ENCODE measurements at places on chromosomes 3 and 15.

- DNase-seq, result no peak
Observed at GRCh38 chr3:190701096-190701532, 161.4 kb downstream of the GMNC start.

- DNase-seq, result no peak
Observed at GRCh38 chr3:143571548-143571947, 276.7 kb downstream of the SLC9A9 start.

DNA sequence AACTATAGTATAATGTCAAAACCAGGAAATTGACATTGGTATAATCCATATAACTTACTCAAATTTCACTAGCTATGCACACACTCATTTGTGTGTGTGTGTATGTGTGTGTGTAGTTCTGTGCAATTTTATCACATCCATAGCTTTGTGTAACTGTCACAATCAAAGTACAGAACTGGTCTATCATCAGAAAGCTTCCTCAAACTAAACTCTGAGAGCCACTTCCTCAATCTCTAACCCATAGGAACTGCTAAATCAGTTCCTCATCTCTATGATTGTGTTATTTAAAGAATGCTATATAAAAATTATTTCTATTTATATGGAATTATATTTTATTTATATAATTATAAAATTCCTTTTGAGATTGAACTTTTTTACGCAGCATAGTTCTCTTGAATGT is 18.1 kb downstream of the LNP1 start:
- no peak for DNase-seq

- DNase-seq, result no peak
Observed at GRCh38 chr15:35090104-35090807, 5.2 kb upstream of the NANOGP8 start.

DNA sequence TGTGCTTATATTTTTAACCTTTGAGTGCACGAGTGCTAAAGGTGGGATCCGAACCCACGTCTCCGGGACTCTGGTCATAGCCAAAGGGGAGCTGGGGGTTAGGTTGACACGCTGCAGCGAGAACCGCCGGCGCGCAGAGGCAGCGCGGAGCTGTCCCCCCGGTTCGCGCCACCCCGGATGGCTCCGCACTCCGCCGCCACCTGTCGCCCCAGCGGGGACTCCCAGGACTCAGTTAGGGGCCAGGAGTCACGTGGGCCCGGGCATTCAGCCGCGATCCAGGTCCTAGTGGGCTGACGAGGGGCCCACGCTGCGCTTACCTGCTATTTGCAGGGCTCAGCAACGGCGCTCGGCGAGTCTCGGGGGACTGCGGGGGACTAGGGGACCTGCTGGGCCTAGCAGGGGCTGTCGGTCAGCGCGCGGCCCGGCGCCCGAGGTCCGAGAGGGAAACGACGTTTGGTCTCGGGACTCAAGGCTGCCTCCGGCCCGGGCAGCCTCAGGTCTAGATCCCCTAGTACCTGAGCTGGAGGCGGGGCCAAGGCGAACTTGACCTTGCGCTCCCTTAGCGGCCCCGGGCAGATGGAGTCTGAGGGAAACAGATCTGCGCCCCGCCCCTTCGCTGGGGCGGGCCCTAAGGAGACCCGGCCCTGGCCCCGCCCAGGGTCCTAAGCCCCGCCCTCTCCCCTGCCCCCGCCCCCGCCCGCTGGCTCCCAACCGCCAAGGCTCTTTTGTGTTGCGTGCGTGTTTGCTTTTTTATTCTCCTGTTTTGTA is at the start of gene NMNAT3:
TSS of gene NMNAT3 (minus strand) at position 585 of the 768 bp plus-strand sequence. CDS start 50,248 bp downstream, outside the sequence.
- DNase-seq, result peak; percentile 66

DNA sequence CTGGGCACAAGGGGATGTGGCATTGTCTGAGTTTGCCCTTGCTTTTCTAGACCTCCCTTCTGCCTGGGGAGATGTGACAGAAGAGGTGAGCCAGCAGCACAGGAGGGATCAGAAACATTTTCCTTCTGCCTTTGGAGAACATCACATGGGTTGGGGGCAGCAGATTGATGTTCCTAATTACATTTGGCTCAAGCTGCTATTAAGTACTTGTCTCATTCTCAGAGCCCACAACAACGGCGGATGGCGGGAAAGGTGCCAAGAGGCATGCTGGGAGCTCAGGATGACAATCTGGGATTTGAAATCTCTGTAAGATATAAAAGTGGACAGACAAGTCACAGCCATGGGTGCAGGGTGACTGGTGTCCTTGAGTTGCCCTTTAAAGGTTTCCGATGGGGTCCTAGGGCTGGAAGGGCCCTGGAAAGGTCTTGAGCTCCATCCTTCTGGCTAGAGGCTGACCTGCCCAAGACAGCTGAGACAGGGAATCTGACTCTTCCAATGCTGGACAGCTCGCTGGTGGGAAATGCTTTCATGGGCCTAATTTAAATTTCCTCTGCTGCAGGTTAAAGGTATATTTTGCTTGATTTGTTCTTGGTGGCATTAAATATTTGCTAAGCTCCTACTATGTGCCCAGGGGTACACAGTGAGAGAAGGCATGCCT is 2.4 kb upstream of the CORO2B start:
- DNase-seq, result no peak

- no peak for DNase-seq
Observed at GRCh38 chr3:178419071-178419470, 117.2 kb upstream of the KCNMB2 start.

DNA sequence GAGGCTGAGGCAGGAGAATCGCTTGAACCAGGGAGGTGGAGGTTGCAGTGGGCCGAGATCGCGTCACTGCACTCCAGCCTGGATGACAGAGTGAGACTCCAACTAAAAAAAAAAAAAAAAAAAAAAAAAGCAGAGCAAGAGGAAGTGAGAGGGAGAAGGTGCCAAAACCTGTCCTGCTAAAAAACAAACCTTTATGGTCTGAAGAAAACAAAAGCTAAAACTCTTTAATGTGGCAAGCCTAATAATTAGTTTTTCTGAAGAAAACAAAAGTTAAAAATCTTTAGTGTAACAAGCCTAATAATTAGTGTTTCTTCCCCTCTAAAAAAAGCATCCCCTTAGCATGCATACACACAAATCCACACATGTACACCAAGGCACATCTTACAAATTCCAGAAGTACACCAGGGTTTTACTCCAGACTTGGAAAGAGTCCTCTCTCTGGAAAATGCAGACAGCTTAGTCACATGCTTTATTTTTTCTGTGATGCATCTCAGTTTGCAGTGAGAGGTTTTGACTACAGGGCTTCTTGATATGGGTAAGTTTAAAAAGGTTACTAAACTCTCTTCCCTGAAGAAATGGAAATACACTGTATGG is 65.9 kb downstream of the HACD2 start:
- no peak for DNase-seq

DNA sequence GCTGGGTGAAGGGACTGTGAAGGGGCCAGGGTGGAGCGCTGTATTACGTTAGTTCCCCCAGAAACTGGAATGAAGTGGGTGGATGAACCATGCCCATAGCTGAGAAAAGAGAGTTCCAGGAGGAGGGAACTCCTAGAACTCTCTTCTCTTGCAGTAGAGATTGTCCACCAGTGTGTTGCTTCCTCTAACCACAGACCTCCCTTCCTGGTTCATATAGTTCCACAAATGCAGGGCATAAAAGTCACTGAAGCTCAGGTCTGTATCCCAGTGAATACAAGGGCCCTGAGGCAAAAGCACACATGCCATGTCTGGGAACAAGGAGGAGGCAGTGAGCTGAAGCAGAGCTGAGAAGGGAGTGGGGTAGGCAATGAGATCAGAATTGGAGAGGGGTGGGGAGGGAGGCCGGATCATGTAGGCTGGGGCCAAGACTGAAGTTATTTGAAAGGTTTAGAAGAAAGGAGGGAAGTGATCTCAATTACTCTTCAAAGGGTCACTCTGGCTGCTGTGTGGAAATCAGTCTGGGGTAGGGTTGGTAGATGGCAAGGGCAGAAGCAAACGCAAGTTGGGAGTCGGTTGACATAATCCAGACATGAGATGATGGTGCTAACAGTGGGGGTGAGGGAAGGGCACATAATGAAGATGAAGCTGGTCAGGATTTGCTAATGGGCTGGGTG is 6.5 kb downstream of the A4GNT start:
- DNase-seq, result no peak

GRCh38 chr3:172478116-172478515 is 29.9 kb upstream of the GHSR start:
- DNase-seq, result no peak

GRCh38 chr15:68335655-68336054 is 58.1 kb downstream of the FEM1B start:
- no peak for DNase-seq

GRCh38 chr3:81565041-81565440 is 196.4 kb downstream of the GBE1 start:
- no peak for DNase-seq

DNA sequence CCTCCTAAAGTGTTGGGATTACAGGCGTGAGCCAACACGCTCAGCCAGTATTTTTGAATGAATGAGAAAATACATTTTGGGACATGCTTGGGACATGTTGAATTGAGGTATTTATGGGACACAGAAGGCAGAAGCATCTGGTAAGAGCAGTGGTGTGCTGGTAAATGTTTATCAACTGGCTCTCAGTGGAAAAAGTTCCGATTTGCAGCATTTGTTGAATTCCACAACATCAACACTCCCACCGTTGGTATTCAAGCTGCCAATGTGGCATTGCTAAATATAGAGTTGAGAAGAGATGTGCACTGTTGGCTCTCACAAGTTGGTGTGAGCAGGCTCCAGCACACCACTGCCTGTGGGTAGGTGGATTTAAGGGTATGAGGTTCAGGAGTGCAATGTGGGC is 35.8 kb upstream of the LRRFIP2 start:
- no peak for DNase-seq

DNA sequence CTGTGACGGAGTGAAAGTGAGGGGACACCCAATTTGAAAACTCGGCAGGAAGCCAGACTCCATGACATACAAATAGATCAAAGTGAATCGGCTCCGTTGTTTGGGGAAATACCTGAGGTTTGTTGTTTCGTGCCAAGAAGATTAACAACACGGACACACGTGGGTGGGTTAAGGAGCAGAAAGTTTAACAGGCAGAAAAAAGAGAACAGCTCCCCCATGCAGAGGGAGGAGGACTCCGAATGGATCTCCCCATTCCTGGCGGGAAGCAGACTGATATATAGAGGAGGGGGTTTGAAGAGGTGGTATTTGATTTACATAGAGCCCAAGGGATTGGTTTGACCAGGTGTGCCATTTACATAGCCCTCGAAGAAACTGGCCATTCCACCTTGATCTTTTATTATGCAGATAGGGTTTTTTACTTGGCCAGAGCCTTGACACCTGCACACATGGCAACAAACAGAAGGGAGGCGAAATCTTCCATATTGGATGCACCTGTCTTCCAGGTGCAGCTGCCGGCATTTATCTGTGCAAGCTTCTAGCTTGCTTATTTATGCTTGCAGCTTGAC is 4.8 kb upstream of the SACM1L start:
- DNase-seq, result no peak

- DNase-seq, result no peak
Observed at GRCh38 chr3:35946121-35946853, 307.0 kb downstream of the ARPP21 start.

DNA sequence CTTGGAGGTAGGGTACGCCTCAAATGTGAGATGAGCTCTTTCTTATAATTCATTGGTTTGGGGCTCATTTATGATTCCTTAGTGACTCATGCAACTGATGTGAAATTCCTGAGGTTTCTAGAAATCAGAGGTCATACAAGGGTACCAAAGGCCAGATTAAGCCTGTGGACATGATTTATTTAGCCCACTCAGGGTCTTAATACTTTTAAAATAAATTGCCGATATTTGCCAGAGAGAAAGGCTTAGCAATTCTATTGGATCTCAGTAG is 289.0 kb downstream of the NEK10 start:
- no peak for DNase-seq

- no peak for DNase-seq
Observed at GRCh38 chr15:43268111-43269105, 1.7 kb upstream of the TGM5 start.

DNA sequence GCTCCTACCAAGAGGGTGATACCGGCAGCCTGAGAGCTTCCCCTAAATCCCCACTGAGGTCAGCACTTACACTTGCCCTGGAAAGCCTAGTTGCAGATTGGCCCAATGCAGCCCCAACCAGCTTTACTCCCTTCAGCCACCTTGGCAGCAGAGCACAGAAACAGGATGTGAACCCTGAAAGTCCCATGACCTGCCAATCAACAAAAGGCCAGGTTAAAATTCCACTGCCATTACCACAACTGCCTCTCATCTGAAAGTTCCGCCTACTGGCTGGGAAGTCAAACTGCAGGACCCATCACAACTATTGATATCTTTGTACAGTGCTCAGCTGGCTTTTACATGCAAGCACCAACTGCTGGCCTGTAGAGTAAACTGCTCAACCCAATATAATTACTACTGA is 156.2 kb downstream of the ZMAT3 start:
- DNase-seq, result no peak

GRCh38 chr15:77567202-77567601 is 65.5 kb downstream of the LINGO1 start:
- DNase-seq, result no peak

DNA sequence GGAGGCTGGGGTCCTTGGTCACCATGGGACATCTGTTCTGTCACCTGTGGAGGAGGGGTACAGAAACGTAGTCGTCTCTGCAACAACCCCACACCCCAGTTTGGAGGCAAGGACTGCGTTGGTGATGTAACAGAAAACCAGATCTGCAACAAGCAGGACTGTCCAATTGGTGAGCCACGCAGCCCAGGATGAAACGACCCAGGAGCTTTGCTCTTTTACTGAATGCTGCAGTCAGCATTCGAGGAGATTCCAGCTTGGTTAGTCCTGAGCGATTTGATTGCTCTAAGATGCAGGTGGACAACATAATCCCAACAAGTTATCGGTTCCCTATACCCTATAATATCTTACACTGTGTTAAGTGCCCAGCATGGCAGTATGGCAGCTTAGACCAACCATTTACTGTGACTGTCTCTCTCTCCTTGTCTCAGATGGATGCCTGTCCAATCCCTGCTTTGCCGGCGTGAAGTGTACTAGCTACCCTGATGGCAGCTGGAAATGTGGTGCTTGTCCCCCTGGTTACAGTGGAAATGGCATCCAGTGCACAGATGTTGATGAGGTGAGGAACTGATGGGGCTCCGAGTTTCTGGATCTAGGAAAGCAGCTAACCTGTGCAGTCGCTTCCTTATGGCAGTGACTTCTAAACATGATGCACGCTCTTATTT is 7.8 kb downstream of the THBS1 start:
- no peak for DNase-seq

GRCh38 chr15:100200287-100200880 is 141.4 kb downstream of the ADAMTS17 start:
- DNase-seq, result no peak

Measured in stimulated activated CD8-positive, alpha-beta memory T cell treated with anti-CD3 and anti-CD28 coated beads, Interleukin-2, amount 100 ng/mL, for 1 hour (primary cell).